Stimulated activated CD4-positive, alpha-beta T cell treated with anti-CD3 and anti-CD28 coated beads, TNF-alpha, amount 100 ng/mL, for 48 hours (primary cell): ENCODE measurements at places on chromosomes 2 and 18.

GRCh38 chr2:218988164-218988563 is 3.2 kb upstream of the FEV start:
- no peak for DNase-seq

- no peak for DNase-seq
Measured at GRCh38 chr2:185274718-185275484, 463.7 kb upstream of the FSIP2 start.

GRCh38 chr2:28695245-28695647 is 56.4 kb upstream of the PPP1CB start:
- no peak for DNase-seq

- no peak for DNase-seq
Measured at GRCh38 chr2:170221317-170222288, 43.7 kb downstream of the MYO3B start.

- no peak for DNase-seq
Measured at GRCh38 chr18:13730481-13730880, 4.0 kb downstream of the RNMT start.

- DNase-seq: no peak
Measured at GRCh38 chr2:143489145-143489544, 359.9 kb downstream of the ARHGAP15 start.

DNA sequence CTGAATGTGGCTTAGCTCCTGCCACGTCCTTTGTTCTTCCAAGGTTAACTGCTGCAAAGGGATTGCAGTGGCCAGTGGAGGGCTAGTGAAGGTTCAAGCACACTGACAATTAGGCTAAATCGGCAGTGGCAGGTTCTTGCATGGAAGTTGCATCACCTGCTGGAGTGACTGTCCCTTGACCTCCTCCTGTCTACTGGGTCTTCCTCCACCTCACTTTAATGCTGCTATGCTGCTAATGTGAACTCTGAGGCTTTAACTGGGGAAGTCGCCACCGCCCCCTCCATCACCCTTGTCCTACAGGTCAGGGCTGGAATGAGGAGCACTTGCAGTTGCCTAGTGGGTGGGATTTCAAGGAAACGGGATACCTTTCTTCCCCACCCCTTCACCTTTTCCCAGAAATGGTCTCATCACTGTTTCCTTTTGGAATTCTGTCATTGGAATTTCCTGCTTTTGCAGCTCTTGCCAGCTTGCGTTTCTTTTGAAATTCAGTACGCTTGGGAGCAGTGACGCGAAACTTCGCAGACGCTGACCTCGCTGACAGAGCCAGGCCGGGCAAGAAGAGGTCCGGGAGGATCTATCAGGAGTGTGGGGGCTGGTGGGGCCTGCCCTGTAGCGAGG is 150.3 kb downstream of the SH3RF3 start:
- DNase-seq: no peak

GRCh38 chr18:75928706-75929105 is 501.2 kb upstream of the SMIM21 start:
- no peak for DNase-seq

DNA sequence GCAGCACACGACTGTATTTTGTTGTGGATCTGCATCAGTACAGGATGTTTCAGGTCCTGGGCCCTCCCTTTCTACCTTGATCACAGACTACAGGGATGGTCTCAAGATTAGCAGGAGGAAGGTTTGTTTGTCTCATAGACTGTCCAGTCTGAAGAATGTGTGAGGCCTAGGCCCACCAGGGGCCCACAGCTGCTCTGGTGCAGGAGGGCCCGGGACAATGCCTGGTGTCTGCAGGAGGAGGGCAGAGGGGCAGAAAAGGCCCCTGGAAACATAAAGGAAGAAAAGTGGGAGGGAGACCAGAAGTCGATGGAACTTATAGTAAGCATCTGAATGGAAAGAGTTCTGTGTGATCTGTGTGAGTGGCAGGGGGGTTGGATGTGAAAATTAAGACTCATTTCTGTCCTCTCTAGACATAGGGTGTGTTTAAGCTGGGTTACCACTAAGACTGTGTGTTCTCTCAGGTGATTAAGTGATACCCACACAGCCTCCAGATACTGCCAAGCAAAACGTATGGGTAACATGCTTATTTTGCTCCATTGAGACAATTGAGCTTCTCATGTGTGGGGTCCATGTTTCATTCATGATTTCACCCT is 33.4 kb upstream of the LPIN2 start:
- DNase-seq: no peak

DNA sequence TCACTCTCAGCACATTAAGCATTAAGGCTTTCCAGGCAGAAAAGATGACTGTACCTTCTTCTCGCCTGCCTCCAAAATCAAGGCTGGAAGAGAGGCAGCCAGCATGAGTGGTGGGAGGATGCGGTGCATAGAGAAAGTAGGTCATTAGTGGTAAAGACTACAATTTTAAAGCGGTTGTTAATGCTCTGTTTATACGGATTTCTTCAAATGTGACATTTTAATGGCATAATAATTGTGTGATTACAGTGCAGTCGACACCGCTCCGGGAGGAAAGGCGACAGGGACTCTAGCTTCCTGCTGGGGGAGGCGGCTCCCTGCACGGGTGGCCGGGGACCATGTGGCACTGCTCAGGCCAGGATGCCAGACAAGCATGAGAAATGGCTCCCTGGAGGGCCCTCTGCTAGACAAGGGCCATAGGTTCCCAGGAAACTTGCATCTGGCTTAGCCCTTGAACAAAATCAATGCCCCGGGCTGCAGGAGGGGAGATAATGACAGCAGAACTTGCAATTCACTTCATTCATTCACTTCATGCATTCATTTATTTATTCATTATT is 129.6 kb downstream of the GALNT14 start:
- DNase-seq: no peak

DNA sequence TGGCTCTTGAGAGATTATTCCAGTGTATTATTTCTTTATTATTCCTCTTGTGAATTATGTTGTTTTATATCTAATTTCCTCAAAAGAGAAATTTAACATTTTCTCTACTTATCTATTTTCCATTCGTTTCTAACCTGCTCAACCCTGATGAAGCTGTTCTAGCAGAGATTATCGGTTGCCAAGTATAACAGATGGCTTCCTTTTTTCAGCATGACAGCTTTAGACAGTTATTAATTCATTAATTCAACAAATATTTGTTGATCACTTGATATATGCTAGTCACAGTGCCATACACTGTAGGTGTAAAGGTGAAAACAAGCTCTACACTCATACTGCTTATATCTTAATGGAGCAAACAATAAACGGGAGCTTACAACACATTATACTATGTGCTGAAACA is 137.9 kb upstream of the UBE2E3 start:
- no peak for DNase-seq

DNA sequence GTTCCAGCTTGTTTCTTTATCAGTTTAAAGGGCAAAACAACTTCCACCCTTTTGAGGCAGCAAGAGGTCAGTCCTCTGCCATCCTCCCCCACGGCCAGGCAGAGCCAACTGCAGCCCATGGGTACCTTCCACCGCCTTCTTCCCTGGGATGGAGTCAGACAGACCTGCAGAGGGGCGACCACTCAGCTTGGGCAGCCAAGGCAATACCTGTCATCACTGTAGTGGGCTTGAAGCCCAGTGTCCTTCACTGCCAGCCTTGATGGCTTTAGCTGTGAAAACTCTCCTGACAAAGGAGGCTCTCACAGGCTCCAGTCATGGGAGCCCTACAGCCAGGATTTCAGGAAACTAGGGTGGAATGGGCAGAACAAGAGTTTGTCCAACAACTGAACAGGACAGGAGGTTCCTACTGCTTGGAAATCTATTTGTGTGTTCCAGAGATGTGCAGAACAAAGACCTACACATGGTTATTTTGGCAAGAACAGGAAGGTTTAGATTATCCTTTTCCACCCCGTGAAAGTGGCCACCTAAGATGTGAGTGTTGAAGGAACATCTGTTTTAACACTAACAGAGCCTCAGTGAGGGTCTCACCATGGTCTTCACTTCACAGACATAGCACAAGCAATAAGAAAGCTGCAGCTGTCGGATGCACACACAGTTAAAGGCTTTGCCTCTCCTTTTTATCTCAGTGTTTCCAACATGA is 93.9 kb upstream of the RMDN2 start:
- no peak for DNase-seq

- no peak for DNase-seq
Measured at GRCh38 chr2:176385838-176386237, 116.6 kb downstream of the MTX2 start.

DNA sequence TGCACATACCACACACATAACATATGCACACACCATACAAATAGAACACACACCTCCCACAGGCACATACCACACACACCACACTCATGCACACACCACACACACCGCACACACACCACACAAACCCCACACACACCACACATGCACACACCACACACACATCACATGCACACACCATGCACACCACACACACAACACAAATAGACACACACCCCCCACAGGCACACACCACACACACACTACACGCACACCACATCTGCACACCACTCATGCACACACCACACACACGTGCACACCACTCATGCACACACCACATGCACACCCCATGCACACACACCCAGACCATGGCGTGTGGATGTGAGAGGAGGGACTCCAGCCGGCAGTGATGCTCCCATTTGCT is 161.7 kb upstream of the TPO start:
- no peak for DNase-seq
